ENCODE measurements at places on chromosomes 11 and 22. TPM values are rescaled to one million over a fixed set of nuclear protein-coding genes. Genes with fewer than 3 reads are reported as not detected.

OR5B21 gene
- not detected for total RNA-seq

FZD4 gene
- total RNA-seq: 14.5 TPM

DEFB131B gene
- total RNA-seq: not detected

- H3K4me3 ChIP-seq: no peak overlapping the region
- H3K27ac ChIP-seq: peak overlapping the region; percentile 73
- no peak for DNase-seq
- peaks cover 3% of the 10 kb centered on the region for H3K27me3 ChIP-seq
- peaks cover 39% of the 10 kb centered on the region for H3K4me1 ChIP-seq
These were observed 52.5 kb upstream of the CLDN5 start for GRCh38 chr22:19576460-19577421.

- no peak for DNase-seq
- H3K27ac ChIP-seq: no peak overlapping the region
- H3K4me3 ChIP-seq: no peak overlapping the region
- no peaks in the 10 kb centered on the region for H3K36me3 ChIP-seq
- H3K27me3 ChIP-seq: no peaks in the 10 kb centered on the region
These were observed 761.2 kb downstream of the NELL1 start for GRCh38 chr11:21430537-21430936.

- peaks cover 38% of the 10 kb centered on the region for H3K27me3 ChIP-seq
- no peaks in the 10 kb centered on the region for H3K36me3 ChIP-seq
- no peak overlapping the region for H3K27ac ChIP-seq
- no peak for DNase-seq
These were observed 3.5 kb downstream of the KRTAP5-10 start for GRCh38 chr11:71568704-71569349.

GRCh38 chr11:131653260-131653659 lies 282.8 kb downstream of the NTM start:
- no peaks in the 10 kb centered on the region for H3K4me1 ChIP-seq
- no peak overlapping the region for H3K27ac ChIP-seq
- no peaks in the 10 kb centered on the region for H3K36me3 ChIP-seq
- peaks cover 26% of the 10 kb centered on the region for H3K27me3 ChIP-seq

DNA sequence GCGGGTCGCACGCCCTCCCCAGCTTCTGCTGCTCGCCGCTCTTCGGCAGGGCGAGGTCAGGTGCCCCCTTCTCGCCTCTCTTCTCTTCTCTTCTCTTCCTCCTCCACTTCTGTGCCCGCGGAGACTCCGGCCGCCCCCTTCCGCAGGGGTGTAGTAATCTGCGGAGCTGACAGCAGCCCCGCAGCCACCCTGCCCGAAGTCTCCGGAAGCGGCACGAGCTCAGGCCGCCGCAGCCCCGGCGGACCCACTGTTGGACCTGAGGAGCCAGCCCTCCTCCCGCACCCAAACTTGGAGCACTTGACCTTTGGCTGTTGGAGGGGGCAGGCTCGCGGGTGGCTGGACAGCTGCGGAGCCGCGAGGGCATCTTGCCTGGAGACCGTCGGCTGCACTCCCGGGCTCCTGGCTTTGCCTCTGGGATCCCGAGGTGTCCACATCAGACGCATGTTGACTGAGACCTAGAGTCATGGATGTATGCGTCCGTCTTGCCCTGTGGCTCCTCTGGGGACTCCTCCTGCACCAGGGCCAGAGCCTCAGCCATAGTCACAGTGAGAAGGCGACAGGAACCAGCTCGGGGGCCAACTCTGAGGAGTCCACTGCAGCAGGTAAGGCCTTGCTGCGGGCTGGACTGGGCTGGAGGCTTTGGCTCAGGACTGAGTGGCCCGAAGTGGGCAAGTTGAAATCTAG lies 486 bp downstream of the STIM1 start:
- H3K4me1 ChIP-seq: peaks cover 45% of the 10 kb centered on the region
- no peaks in the 10 kb centered on the region for H3K36me3 ChIP-seq
- no peaks in the 10 kb centered on the region for H3K27me3 ChIP-seq
- DNase-seq: no peak
- H3K4me3 ChIP-seq: peak overlapping the region; percentile 99

SOX10 gene
- total RNA-seq: not detected

GRCh38 chr11:132177106-132177505 lies 806.7 kb downstream of the NTM start:
- no peak overlapping the region for H3K27ac ChIP-seq
- no peak overlapping the region for H3K4me3 ChIP-seq
- H3K36me3 ChIP-seq: peaks cover 1% of the 10 kb centered on the region
- DNase-seq: no peak

GRCh38 chr22:20126284-20127029 lies 5.1 kb upstream of the ZDHHC8 start:
- DNase-seq: no peak
- H3K27ac ChIP-seq: no peak overlapping the region
- H3K27me3 ChIP-seq: no peaks in the 10 kb centered on the region
- no peak overlapping the region for H3K4me3 ChIP-seq

DNA sequence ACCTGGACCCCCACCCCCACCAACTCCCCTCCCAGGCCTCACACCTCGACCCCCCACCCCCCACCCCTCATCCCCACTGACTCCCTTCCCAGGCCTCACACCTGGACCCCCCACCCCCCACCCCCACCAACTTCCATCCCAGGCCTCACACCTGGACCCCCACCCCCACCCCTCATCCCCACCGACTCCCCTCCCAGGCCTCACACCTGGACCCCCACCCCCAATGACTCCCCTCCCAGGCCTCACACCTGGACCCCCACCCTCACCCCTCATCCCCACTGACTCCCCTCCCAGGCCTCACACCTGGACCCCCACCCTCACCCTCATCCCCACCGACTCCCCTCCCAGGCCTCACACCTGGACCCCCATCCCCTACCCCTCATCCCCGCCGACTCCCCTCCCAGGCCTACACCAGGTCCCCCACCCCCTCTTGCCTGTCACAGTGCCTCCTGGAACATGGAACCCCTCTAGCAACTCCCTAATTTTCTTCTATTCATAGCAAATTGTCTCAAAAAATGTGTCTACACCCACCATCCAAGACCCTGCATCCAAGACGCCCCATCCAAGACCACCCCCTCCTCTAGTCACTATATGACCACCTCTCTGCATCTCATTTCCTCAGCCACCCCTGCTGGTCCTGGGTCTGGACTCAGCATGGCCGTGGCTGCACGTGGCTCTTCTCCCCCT lies 36.9 kb upstream of the BRSK2 start:
- peaks cover 19% of the 10 kb centered on the region for H3K27me3 ChIP-seq
- H3K4me1 ChIP-seq: no peaks in the 10 kb centered on the region
- no peak for DNase-seq
- no peak overlapping the region for H3K27ac ChIP-seq
- H3K4me3 ChIP-seq: no peak overlapping the region

ALG9 gene
- 41.7 TPM for total RNA-seq

DNA sequence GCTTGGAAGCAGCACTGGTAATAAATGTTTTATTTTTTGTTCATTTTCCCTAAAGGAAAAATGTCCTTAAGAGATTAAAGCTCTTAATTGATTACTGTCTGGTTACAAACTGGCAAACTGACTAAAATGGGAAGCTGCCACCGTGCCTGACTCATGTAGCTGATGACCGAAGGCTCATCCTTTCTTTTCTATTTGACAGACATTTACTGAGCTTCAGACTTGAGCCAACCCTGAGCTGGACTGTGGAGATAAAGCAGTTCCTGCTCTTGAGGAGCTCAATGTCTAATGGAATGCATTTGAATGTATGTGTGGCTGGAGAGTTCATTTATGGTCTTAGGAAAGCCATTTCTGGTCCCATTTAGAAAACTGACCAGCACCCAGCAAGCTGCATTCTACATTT lies 91.3 kb downstream of the RNF169 start:
- peaks cover 46% of the 10 kb centered on the region for H3K36me3 ChIP-seq
- no peak overlapping the region for H3K4me3 ChIP-seq
- H3K27me3 ChIP-seq: no peaks in the 10 kb centered on the region
- H3K27ac ChIP-seq: no peak overlapping the region

- H3K36me3 ChIP-seq: no peaks in the 10 kb centered on the region
- no peak for DNase-seq
- no peaks in the 10 kb centered on the region for H3K27me3 ChIP-seq
- no peak overlapping the region for H3K4me3 ChIP-seq
- peaks cover 67% of the 10 kb centered on the region for H3K4me1 ChIP-seq
- peak overlapping the region; percentile 94 for H3K27ac ChIP-seq
These were observed 55.0 kb downstream of the MICAL2 start for GRCh38 chr11:12165237-12165875.

- DNase-seq: no peak
- peak overlapping the region; percentile 84 for H3K4me3 ChIP-seq
- peaks cover 16% of the 10 kb centered on the region for H3K36me3 ChIP-seq
- H3K27me3 ChIP-seq: no peaks in the 10 kb centered on the region
These were observed 1.2 kb downstream of the C2CD2L start for GRCh38 chr11:119108146-119108856.

DNA sequence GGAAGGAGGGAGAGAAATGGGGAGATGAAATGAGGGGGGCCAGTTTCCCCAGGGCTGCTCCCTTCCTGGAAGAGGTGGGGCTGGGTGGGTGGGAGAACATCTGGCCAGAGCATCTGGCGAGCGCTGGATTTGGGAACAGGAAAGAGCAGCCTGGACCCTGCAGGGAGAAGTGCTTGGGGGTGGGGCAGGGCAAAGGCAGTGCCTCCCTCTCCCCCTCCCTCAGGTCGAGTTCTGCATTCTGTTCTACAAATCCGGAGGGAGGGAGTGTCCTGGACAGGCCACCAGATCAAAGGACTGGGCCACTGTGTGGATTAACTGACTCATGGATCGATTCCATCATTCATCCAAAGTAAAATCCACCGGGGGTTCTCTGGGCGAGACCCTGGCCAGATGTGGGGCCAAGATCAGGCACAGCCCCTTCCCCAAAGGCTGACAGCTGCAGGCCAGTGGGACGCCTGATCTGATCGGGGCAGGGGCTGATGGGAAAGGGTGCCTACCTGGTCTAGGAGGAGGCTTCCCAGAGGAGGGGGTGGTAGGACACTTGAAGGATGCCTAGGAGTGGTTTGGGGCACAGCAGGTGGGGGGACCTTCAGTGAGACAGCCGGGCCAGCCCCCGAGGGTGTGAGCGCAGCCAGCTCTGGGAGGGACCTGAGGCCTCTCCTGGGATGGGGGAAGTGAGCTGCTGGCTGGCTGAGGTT lies 57.5 kb downstream of the CACNA1I start:
- H3K27me3 ChIP-seq: peaks cover 27% of the 10 kb centered on the region
- no peak overlapping the region for H3K4me3 ChIP-seq
- H3K27ac ChIP-seq: no peak overlapping the region
- H3K4me1 ChIP-seq: no peaks in the 10 kb centered on the region

- H3K27ac ChIP-seq: peak overlapping the region; percentile 25
- no peak for DNase-seq
- peaks cover 2% of the 10 kb centered on the region for H3K36me3 ChIP-seq
- H3K4me3 ChIP-seq: no peak overlapping the region
- peaks cover 42% of the 10 kb centered on the region for H3K4me1 ChIP-seq
These were observed 14.0 kb downstream of the CELF1 start for GRCh38 chr11:47538741-47539565.

DNA sequence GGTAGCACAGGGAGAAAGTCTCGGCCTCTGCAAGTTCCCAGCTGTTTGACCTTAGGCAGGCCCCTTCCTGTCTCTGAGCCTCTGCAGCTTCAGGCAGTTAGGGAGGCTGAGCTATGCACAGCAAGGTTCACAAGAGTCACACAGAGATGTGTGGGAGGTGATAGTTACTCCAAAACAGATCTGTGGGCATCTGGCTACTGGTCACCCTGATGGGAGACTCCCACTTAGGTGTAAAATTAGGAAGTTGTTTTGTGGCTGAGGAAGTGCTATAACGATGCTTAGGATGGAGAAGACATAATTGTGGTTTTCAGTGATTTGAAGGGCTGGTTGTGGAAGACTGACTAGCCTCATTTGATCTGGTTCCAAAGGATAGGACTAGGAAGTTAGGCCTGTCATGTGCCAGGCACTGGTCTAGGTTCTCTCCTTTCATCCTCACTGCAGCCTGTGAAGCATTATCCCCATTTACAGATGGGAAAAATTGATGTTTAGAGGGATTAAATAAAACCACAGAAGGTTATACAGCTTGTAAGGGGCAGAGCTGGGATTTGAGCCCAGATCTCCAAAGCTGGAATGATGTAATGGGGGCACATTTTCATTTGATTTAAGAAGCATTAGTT lies 13.5 kb downstream of the ACO2 start:
- no peaks in the 10 kb centered on the region for H3K27me3 ChIP-seq
- H3K27ac ChIP-seq: peak overlapping the region; percentile 87

DNA sequence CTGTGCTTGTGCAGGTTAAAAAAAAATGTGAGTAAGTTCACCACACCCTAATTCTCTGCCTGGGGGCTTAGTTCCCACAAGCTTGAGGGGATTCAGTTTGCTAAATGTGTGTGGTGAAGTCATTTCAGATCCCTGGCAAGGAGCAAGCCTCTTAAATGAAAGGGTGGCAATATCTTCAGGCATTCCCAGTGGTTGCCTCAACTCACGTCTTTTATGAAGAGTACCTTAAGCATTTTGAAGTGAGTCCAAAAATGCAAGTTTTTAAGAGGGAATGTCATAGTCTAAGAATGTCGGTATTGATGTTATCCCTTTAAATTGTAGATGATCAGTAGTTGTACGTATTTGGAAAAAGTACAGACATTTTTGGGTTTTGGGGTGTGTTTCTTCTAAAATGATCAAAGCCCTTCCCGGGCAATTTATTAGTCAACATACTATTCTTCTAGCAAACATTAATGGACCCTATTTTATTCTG lies 4.9 kb downstream of the TCP11L1 start:
- H3K4me1 ChIP-seq: peaks cover 20% of the 10 kb centered on the region
- no peak for DNase-seq
- no peak overlapping the region for H3K4me3 ChIP-seq
- no peaks in the 10 kb centered on the region for H3K27me3 ChIP-seq
- peaks cover 39% of the 10 kb centered on the region for H3K36me3 ChIP-seq

DNA sequence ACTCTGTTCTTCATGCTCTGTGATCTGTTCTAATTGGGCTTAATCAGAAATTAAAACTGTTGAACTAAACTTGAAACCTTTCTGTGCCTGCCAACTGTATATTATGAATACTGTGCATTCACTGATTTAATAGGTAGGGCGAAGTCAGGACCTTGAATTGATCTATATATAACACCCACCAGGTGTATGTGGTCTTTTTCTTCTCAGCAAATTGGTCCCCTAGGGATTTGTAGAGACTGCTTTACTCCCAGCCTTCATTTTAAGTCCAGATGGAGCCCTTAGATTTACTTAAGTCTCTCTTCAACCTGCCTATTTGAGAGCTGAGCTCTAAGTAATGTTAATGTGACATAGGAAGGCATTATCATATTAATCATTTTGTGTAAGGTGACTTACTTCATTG lies 257.5 kb downstream of the TMEM135 start:
- H3K27me3 ChIP-seq: no peaks in the 10 kb centered on the region
- no peaks in the 10 kb centered on the region for H3K36me3 ChIP-seq
- H3K27ac ChIP-seq: no peak overlapping the region
- DNase-seq: no peak

GRCh38 chr22:29083933-29084591 lies 11.2 kb downstream of the KREMEN1 start:
- peaks cover 1% of the 10 kb centered on the region for H3K4me1 ChIP-seq
- H3K27me3 ChIP-seq: peaks cover 3% of the 10 kb centered on the region
- H3K27ac ChIP-seq: no peak overlapping the region
- DNase-seq: no peak

DNA sequence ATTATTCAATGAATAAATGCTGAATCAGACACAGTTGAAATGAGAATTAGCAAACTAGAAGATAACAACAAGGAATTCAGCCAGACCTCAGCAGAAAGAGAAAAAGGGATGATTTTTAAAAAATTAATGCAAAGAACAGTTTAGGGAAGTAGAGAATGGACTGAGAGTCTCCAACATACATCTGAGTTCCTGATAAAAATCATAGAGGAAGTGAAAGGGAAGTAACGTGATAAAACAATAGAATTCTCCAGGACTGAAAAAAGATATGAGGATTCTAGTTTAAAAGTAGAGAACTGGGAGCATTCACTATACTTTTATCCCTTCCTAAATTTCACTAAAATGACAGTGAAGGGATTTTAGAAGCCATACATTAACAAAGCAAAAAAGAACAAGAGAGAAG lies 592.0 kb downstream of the SOX6 start:
- H3K36me3 ChIP-seq: peaks cover 4% of the 10 kb centered on the region
- H3K4me3 ChIP-seq: no peak overlapping the region
- DNase-seq: no peak
- H3K27ac ChIP-seq: no peak overlapping the region
- peaks cover 13% of the 10 kb centered on the region for H3K27me3 ChIP-seq

BARX2 gene
- not detected for total RNA-seq

Measured in osteocyte (in vitro differentiated cells).